C1 segment of cervical spinal cord (tissue), 14 donors: ENCODE measurements at places on chromosomes 7 and 10.

DNA sequence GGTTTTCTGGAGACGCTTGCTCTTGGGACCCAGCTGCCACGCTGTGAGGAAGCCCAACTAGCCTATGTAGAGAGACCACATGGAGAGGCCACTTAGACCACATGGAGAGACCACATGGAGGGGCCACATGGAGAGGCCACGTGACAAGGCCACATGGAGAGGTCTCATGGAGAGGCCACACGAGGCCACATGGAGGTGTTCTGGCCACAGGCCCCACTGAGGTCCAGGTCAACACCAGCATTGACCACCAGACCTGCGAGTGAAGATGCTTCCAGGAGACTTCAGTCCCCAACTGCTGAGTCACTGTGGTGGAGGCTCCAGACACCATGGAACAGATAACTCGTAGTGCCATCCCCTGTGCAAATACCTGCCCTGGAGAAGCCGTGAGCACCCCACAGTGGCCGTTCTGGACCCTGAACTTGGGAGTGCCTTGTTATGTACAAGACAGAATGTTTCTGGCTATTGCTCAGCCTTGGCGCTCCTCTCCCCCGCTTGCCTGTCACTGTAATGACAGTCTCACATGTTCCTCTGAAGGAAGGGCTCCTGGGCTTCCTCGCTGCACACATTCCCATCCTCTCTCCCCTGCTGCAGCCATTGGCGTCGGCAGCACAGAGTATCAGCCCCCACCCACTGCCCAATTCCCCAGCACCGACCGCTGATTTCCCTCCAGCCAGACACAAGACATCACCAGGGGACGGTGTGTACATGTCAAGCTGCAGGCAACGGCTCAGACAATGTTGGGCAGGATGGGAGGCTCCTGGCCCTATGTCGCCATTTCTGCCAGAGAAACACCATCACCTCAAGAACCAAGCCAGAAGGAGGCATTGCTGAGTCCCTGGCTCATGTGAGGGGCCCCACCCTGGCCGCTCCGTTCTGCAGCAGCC lies 49.0 kb upstream of the TNRC18 start:
- DNase-seq: no peak

- no peak for DNase-seq
These were observed 25.9 kb downstream of the SFXN4 start for GRCh38 chr10:119139464-119140067.

- DNase-seq: no peak
These were observed 50.6 kb upstream of the RASGEF1A start for GRCh38 chr10:43317422-43317821.

DNA sequence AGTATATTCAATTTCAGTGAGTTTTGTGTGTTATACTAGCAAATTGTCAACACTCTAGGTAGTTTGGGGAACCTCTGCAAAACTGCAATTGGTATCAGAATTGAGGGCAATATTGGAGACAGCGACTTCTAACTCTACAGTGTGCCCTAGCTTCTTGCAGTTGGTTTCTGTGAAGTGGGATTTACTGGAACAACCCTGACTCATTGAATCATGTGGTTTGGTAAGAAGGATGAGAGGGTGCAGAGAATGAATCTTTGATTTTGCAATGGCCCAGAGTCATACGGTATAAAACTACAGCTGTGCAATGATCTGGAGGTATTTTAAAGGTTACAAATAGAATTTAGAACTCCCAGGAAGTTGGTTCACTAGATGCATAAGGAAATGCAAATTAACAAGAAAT lies 129.1 kb upstream of the PPP1R3A start:
- no peak for DNase-seq

GRCh38 chr7:39667341-39667923 lies 44.1 kb downstream of the RALA start:
- DNase-seq: no peak

GRCh38 chr10:72483471-72483870 lies 128.8 kb upstream of the DNAJB12 start:
- no peak for DNase-seq

DNA sequence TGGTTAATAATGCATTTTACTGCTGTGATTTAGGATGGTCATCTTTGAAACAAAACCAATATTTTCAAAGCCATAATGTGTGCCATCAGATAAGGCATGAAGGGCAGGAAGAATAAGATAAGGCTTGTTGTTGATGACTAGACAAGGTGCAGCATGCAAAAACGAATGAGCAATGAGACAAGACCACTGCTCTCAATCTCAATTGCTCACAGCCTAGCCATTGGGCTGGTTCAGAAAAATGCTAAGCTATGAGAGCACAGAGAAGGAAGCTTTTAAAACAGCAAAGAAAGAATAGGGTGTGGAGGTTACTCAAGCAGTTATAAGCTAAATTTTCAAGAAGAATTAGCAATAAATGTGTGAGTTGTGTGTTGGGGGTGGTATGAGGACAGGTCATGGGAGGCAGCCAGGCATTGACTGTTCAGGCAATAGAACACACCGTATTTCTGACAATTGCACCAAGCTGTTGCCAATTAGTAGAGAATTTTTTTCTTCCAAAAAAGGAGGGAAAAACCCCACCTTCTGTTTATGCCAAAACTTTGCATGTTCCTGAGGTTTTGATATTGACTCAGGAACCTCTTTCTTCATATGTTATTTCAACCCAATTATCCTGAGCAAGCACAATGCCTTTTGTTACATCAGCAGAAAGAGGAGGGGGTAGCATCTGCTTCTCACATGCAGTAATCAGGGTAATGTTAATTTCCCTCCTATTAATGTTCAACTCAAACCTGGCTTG lies 276.5 kb downstream of the HDAC9 start:
- no peak for DNase-seq

DNA sequence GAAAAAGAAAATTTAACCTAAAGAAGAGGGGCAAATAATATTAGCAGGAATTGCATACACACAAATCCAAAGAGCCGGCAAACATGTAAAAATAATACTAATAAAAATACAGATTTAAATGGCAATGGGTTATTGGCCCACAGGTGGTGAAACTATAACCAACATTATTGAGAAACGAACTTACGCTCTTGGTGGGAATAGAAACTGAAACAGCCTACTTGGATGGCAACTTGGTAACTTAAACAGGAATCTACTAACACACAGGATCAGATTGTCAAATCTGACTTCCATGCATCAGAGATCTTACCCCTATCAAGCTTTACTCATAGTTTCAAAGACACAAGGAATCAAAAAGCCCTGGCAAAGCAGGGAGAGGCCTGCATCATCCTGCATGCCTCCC lies 66.5 kb downstream of the ANLN start:
- no peak for DNase-seq

GRCh38 chr7:27375958-27376357 lies 133.4 kb downstream of the EVX1 start:
- DNase-seq: no peak

- no peak for DNase-seq
These were observed 17.8 kb downstream of the CELF2 start for GRCh38 chr10:11035301-11035991.

- no peak for DNase-seq
These were observed 107.0 kb upstream of the PCDH15 start for GRCh38 chr10:54908019-54908418.

DNA sequence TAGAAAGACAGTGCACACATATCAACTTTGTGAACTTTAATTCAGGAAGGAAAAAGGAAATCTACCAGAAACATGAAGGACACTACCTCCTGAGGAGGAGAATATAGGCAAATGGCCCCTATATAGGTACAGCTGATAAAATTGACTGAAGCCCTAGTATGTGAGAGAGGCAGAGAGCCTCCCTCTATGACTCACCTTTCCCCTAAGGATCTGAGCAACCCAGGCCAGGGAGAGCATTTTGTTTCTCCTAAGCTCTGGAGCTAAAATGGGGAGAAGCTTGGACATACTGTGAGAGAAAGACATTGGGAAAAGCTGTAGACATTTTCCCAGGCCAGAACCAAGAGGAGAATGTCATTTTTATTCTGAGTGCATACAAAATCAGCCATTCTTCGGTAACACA lies 303.5 kb downstream of the AHR start:
- DNase-seq: no peak
